ENCODE measurements at places on chromosomes 2 and 18.

DNA sequence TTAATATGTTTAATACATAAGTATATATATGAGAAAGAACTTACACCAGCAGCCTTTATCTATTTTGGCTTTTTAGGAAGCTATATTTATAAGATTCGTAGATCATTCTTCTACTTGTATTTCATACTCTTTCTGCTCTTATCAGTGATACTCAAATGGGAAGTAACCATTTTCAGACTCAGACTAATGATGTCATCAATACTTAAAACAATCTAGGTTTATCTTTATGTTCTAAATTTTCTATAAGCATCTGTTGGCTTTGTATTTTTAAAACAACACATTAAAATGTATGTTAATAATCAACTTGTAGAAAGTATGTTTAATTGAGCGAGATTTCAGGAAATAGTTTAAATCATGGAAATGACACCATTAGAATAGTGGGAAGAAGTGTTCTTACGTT lies 50.9 kb upstream of the DYSF start:
- no peak for DNase-seq

DNA sequence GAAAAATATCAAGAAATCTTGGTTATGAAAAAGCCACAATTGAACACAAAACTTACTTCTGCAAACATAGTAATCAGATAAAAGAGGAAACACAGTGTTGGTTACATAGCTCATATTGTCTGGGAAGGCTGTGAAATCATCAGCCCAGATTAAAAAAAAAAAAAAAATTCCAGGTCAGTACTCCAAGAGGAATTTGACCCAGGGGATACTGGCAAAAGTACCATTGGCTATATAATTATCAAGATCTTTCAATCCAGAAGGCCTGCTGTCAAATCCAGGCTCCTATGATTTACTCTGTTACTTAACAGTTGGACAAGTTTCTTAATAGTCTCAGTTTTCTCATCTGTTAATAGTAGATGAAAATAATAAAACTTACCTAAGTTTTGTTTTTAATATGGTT lies 12.9 kb upstream of the IKZF2 start:
- no peak for DNase-seq

- DNase-seq = no peak
Observed at GRCh38 chr2:71856773-71857525, 290.7 kb downstream of the CYP26B1 start.

GRCh38 chr2:227471412-227471811 lies 544 bp upstream of the AGFG1 start:
- DNase-seq = no peak

Measured in NCI-H1417 (cell line).